ENCODE measurements at places on chromosomes 7 and 10.

DNA sequence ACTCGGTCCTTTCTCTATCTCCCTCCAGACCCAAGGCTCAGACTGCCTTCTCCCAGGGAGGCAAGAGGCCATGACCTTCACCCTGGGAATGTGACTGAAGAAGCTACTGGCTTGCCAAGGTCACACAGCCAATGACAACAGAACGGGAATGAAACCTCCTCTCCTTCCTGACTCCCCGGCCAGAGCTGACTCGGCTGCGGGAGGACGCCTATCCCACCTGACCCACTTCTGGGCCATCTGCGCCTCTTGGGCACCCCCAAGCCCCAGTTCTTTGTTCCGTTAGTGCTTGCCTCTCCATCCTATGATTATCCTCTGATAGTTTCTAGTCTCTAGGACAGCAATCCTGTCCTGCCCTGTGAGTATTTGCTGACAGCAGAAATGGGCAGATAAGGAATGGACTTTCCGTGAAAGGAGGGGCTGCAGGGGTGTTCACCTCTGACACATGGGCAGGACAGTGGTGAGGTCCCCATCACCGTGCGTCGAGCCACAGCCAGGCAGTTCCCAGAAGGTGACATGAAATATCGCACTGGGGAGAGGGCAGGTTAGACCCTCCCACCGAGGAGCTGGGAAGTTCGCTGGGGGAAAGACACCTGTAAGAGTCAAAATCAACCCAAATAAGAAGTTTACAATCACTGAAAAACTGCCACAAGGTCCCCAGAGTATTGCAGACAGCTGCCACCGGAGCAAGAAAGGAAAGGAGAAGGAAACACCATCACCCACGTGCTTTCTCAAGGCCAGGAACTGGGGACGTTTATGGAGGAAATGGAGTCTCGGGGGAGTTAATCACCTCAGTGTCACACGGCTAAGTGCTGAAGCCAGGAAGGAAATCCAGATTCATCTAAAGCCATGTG lies 63.0 kb downstream of the INSIG1 start:
- DNase-seq = no peak

DNA sequence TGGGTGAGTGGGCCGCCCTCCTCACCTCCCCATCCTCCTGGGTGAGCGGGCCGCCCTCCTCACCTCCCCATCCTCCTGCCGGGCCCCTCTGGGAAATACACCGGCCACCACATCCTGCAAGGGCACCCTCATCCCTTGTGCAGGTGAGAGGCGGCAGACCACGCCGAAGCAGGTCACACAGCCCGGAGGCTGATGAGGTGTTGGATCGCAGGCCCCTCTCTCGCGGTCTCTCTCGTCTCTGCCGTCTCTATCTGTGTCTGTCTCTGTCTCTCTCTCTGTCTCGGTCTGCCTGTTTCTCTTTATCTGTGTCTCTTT lies 30.8 kb upstream of the FOXL3 start:
- no peak for DNase-seq

DNA sequence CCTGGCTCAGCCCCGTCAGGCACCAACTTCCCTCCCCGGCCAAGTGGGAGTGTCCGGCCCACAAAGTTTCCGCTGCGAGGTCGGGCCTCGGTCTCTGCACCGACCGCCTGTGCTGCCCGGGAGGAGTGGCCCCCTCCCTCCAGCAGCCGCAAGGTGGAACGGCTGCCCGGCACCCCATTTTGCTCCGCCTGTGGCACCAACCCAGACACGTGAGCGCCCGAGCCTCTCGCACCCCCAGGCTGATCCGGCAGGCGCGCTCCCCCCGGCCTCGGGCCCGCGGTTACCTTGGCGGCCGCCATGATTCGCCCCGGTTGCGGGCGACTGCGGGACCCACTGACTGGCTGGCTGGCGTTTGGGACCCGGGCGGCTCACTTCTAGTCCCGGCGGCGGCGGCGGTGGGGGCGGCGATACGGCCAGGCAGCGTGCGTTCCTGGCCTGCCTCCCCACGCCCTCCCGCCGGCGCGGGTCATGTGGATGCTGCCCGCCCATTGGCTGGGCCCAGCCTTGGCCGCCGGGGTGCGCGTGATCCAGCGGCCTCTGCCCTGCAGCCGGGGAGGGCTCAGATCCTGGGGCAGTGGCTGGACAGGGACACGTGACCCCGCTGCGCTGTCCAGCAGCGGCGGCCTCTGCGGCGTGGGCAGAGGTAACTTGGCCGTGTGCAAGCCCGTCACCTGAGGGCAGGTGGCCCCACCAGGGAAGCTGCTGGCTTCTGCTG lies at the start of gene SLC25A13:
Gene SLC25A13, minus strand, starts transcription at position 441 of the 715 bp plus-strand sequence. Its CDS starts 142 bp downstream, at position 299.
- DNase-seq = peak; percentile 96

DNA sequence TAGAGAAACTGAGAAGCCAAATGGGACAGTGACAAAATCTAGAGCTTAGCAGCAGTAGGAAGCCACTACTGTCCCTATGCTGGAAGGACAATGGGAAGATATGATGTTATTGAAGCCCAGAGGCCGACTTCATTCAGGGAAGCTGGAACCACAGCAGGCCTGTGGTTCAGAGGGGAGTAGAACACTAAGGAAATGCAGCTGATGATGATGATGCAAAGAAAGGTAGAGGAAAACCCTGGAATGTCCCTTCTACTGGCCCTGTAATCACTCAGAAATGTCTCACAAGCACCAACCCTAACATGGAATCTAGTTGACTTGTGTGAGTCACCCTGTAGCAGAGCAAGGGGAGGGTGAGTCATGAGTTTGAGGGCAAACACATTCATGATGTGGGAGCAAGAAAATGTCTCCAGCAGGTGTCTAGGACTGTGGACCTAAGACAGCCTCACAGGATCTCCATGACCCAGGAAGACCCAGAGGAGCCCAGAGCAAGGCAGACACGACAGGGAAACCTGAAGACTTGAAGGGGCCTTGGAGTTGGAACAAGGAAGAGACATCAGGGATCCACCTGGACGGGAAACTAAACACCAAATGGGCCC lies 37.0 kb upstream of the LRRC17 start:
- no peak for DNase-seq

- no peak for DNase-seq
Observed at GRCh38 chr10:80501913-80502521, 35.7 kb upstream of the SH2D4B start.

GRCh38 chr7:15228831-15229230 lies 326.3 kb upstream of the DGKB start:
- no peak for DNase-seq

Measured in Ammon's horn (tissue), 1 donor.